ENCODE measurements at places on chromosomes 6 and 20.

DNA sequence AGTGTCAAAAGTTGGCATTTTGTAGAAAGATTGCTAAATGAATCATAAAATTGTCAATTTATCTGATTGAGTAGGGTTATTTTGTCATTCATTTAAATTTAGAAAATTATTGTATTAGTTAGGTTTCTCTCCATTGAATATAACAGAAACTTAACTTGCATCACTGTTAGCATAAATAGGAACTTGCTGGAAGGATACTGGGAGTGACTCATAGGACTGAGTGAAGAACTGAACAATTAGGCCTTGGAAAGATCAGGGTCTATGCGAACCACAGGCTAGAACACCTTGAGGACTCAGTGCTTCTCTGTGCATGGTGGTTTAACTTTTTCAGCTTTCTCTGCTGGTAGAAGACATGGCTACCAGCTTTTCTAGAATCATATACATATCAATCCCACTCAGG lies 67.7 kb upstream of the IFNGR1 start:
- no peak for DNase-seq

DNA sequence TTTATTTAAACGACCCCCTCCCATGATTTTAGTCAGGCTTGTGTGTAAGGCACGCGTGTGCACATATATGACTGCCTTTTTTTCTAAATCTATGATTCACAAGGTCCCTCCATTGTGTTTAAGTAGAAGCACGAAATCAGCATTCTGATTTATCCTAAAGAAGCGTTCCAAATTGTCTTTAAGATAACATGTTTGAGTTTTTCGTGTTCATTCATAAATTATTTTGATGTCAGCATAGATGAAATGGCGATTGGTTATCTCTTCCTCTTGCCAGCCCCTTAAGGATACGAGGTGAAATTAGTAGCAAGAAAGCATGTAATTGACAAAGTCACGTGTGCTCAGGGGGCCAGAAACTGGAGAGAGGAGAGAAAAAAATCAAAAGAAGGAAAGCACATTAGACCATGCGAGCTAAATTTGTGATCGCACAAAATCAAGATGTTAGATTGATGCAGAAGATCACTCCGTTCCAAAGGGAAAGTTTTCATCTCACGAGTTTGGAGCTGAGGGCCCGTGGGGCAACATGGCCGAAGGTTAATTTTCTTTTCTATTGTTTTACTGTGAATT lies at the start of gene LIN28B:
TSS of gene LIN28B (plus strand) at position 377 of the 564 bp plus-strand sequence. CDS start at position 521, 144 bp downstream.
- no peak for DNase-seq

DNA sequence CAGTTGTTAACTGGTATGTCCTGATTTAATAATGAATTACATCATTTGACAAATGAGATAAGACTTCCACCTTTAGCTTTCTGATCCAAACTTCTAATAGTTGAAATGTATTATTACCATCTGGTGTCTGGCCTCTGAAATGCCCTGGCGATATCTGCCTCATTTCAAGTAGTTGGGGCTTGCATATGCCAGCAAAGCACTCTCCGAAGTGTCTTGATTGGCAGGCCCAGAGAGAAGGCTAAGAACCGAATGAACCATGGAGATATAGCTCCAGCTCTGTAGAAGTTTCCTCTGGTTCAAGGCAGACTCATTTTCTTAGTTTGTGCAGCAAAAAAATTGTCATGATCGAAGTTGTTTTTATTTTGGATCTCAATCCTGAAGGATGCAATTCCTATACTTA lies 13.4 kb upstream of the HIVEP2 start:
- no peak for DNase-seq

GRCh38 chr6:32974016-32974333 lies 5.6 kb downstream of the BRD2 start:
- peak; percentile 47 for DNase-seq

DNA sequence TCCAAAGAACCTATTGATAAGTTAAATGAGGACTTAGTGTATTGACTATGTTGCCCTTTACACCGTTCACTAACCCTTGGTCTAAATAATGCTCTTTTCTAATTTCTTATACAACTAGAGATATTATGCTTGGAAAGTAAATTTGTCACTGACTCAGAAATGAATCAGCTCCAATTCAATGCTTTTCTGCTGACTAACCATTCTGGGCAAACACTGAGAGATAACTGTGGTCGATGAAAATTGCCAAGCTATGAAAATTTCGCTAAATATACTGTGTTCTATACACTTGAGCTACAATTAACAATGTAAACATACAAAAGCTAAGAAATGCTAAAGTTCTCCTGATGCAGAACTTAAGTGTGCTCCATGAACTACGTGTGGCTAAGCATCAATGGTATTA lies 23.1 kb upstream of the FBXO9 start:
- peak; percentile 96 for DNase-seq

DNA sequence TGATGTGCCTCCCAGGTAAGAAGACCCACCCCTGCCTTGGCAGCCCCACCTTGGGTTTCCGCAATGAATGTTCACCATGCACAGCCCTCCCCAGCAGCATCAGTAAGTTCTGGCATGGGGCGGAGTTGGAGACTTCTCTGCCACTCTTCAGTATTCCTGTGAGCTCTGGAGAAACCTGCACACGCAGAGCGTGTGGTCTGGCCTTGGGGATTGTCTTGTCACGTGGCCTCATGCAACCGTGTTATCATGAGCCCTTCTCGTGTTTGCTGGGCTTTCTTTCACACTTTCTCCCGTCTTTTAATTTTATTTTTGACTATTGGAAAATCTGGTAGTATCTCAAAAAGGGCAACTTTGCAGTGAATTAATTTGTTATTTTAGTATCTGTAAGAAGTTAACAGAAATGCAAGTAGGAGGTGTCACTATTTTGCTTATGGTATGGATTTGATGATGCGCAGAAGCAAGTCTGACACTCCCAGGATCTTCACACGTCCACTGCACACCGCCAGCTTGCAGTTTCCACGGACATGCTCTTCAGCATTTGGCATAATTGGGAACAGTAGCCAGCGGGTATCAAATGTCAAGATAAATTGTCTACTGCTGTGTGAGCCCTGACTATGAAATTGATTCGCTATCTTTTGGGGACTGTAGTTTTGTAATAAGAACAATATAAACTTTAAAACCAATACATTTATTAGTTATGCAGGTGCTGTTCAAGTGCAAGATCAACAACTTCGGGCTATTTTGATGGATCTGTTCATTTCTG lies 463.5 kb downstream of the QKI start:
- DNase-seq: no peak

DNA sequence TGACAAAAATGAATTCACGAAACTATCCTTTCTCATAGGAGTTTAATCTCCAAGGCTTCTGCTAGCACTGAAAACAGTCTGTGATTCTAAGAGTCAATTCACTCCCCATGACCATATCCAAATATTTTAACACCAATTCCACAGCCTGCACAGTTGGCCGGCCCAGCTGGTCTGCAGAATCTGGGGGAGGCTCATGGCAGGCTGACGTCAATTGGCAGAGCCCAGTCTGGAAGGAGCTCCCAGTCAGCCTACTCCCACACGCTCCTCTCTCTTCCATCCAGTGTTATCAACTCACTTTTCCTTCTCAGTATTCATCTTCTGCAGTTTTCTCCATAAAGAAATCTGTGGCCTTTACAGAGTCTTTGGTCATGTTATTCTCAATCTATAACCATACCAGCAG lies 111.0 kb downstream of the TBXT start:
- DNase-seq: peak; percentile 28

GRCh38 chr6:119285908-119286625 lies 63.5 kb downstream of the MAN1A1 start:
- DNase-seq: peak; percentile 55

DNA sequence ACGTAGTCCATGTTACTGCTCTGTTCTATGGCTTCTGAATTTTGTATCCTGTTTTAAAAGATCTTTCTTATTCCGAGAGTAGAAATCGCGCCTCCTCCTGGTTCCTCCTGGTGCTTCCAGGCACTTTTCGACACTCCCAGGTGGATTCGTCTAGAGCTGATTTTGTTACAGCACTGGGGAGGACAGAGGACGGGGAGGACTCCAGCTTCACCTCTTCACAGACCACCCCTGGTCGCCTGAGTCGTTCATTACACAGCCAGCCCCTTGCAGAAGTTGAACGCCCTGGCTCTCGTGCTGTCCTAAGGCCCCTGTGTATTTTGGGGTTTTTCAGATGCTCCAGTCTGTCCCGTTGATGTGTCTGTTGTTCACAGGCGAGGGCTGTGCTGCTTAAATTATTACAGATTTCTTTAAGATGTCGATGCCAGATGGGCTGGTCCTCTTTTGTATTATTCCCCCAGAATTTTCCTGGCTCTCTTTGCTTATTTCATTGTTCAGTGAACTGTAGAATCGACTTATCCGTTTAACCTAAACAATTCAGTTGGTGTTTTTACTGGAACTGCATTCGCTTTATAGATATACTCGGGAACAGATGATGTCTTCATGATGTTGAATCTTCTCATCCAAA lies 30.5 kb downstream of the COL20A1 start:
- no peak for DNase-seq

DNA sequence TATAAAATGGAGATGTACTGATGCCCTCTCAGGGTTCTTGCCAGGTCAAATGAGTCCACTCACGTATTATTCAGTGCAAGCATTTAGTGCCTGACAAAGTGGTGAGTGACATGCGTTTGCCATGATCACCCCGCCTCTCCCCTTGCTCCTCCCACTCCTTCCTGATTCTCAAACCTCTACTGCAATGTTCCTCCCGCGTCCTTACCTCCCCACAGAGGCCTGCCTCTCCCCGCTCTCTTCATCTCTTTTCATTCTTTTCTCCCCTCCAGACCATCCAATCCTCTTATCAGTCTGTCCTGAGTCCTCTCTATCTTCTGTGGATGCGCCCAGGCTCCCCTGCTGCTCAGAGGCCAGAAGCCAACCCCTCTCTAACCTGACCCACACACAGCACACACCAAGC lies 40.7 kb downstream of the KCNK5 start:
- DNase-seq: no peak

DNA sequence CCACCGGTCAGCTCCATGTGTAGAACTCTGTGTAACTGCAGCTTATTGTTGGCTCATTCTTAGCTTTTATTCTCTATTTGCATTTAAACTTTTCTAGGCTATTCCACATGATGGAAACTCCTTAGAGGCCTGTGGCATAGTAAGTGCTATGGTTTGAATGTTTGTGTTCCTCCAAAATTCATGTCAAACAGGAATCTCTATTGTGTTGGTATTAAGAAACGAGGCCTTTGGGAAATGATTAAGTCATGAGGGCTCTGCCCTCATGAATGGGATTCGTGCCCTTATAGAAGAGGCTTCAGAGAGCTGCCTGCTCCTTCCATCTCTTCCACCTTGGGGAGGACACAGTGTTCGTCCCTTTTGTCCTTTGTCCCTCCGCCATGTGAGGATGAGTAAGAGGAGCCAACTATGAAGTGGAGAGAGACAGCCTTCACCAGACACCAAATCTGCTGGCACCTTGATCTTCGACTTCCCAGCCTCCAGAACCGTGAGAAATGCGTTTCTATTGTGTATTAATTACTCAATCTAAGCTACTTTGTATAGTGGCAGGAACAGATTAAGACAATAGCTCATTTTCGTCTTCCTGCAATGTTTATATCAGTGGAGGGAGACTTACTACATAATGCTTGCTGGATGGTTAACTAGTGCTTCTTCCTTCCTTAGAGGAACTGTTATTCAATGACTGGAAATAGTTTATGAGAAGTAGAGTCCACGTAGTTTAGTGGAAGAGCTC lies 361.1 kb downstream of the FARS2 start:
- no peak for DNase-seq

DNA sequence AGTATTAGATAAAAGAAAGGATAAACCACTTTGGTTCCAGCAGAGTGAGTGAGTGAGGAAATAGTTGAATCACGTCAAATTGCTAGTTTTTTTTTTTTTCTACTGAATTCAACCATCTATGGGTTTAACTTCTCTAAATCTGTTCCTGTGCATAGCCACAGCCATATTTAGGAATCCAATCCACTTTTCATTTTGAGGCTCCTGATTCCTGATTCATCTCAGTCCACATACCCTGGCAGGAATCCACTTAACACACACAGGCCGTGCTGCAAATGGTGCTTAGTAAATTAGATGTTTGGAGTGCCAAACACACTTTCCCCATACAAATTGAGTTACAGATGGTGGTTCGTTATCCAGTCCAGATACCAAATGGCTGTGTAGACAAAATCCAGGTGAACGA lies 220.3 kb downstream of the ALDH8A1 start:
- DNase-seq: peak; percentile 72

GRCh38 chr6:6323352-6323751 lies 2.9 kb upstream of the F13A1 start:
- DNase-seq: no peak

DNA sequence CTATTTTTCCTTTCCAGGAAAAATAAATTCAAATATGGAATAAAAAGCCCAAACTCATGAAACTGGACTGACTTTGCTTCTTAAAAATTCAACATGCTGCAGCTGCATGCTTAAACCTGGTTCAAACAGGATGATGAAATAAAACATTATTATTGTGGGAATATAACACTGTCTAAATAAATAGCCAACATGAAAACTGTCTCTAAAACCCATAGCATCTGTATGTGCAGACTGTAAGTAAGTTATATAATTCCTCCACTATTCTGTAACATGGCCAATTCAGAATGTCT lies 30.4 kb upstream of the AHI1 start:
- DNase-seq: no peak

GRCh38 chr20:9397928-9398327 lies 116.5 kb upstream of the LAMP5 start:
- DNase-seq: no peak

- no peak for DNase-seq
Observed at GRCh38 chr20:1566701-1567100, 9.2 kb upstream of the SIRPD start.

DNA sequence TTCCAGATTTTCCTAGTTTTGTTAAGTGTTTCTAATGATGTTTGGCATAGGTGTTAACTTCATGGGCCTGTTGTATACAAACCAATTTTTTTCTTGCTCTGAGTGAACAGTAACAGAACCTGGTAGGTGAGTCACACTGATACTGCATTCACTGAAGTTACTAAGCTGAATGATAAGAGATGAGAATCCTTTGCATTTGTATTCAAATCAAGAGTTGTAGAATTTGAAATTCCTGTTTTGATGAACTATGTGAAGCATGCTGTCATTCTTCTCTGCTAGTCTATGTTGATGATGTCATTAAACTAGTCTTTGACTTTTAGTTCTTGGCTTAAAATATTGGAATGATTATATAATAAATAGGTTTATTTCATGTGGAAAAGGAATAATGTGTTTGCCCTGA lies 37.9 kb downstream of the PTPRA start:
- no peak for DNase-seq

- DNase-seq: no peak
Observed at GRCh38 chr20:7146552-7147219, 379.2 kb downstream of the BMP2 start.

DNA sequence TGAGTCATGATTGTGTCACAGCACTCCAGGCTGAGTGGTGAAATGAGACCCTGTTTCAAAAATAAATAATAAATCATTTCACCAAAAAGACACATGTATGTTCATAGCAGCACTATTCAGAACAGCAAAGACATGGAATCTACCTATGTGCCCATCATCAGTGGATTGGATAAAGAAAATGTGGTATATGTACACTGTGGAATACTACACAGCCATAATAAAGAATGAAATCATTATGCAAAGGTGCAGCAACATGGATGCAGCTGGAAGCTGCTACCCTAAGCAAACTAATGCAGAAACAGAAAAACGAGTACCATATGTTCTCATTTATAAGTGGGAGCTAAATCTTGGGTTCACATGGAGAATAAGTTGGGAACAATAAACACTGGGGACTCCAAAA lies 33.1 kb downstream of the ZNF451 start:
- DNase-seq: no peak

Measured in fibroblast of skin of right biceps (primary cell).